ENCODE measurements at places on chromosomes 11 and 22.

GRCh38 chr11:88535266-88535665, 197.7 kb upstream of the CTSC start:
- DNase-seq, result no peak

DNA sequence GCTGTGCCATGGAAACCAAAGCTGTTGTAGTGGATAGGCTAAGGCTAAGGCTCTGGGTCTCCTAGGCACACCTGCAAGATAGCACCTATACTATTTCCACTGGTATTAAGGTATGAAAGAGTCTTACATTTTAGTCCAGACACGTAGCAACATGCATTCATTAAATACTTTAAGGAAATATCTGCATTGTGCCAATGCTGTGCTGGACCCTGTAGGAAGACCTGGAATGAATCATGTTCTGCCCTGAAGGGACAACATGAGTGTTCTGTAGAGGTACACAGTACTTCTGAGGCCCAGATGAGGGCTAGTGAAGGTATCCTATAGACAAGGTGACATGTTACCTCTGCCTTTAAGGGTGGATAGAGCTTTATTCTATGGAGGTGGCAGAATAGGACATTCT, 35.2 kb upstream of the RRM1 start:
- DNase-seq, result no peak

GRCh38 chr11:110373051-110373702, 56.6 kb upstream of the FDX1 start:
- no peak for DNase-seq

DNA sequence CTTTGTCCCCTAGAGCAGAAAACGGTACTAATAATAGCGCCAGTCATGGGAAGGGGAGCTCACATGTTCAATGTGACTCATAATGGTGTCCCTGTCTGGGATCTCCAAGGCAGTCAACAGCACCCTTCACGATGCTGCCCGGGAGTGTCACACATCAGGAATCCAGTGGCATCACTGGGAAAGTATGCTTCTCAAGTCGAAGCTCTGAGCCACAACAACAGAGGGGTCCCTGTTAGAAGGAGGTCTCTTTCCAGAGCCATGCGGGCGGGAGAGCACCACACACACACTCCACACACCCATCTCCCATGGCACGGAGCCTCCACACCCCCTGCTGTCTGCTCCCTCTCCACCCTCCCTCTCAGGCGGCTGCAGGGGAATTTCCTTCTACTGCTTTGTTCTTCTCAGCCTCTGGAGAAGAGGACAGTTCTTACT, 119.7 kb downstream of the ETS1 start:
- no peak for DNase-seq

DNA sequence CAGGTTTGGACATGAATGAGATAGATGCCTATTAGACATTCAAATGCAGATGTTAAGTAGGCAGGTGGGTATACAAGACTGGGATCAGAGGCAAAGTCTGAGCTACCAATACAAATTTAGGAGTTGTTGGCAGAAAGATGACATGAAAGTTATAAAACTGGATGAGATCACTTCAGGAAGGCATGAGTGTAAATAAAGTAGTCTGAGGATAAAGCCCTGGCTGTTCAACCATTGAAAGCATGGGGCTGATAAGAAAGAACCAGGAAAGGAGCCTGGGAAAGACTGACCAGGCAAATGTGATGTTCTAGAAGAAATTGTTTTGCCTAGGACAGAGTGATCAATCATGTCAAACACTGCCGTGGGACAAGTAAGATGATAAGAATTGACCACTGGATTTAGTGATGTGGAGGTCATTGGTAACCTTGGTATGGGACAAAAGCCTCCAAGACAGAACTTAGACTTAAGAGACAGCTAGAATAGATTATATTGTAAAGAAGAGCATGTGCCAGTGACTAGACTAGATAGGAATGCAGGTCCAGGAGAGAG, 98.5 kb downstream of the EHF start:
- DNase-seq, result no peak

GRCh38 chr11:65109231-65110198, 2.2 kb upstream of the TM7SF2 start:
- no peak for DNase-seq

- DNase-seq, result no peak
Observed at GRCh38 chr22:47250995-47251765, 488.7 kb downstream of the TBC1D22A start.

- DNase-seq, result no peak
Observed at GRCh38 chr22:29190918-29191317, 14.8 kb upstream of the EMID1 start.

GRCh38 chr11:74453373-74453975, 13.9 kb downstream of the KCNE3 start:
- DNase-seq, result peak; percentile 43

- DNase-seq, result no peak
Observed at GRCh38 chr11:110242746-110243145, 53.7 kb downstream of the RDX start.

- DNase-seq, result no peak
Observed at GRCh38 chr11:95148938-95149337, 59.3 kb downstream of the ENDOD1 start.

DNA sequence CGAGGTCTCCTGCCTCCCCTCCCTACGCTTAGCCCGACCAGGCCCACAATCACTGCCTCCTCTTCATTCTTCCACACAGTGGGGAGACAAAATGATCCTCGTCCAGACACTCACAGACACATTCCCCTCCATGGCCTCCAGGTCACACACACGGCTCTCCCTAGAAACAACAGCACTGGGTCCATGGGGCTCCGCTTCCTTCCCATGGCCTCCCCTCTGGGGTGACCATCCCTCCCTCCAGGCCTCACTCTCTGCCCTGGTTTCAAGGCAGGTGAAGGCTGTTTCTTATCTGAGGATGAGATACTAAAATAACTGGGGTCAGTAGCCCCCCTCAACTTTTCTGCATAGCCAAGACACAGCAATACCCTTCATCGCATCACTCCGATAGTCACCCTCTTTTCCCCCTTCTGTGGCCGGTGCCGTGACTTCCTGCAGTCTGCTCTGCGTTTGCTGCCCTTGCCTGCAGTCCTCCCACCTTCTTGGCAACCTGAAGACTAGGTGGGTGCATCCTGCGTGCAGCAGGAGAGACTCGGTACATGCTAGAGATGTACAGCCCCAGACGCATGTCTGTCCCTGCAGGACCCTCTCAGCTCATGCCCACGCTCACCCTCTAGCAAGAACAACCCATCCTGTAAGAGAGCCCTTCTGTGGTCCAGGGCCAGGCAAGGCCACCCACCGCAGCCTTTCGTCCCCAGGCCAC, 55.8 kb downstream of the CD6 start:
- no peak for DNase-seq

GRCh38 chr11:134275534-134276395, at the start of gene GLB1L3:
GLB1L3 (plus strand) TSS chr11:134276379; CDS start chr11:134276741, 362 bp downstream.
- peak; percentile 22 for DNase-seq

- DNase-seq, result no peak
Observed at GRCh38 chr22:29202212-29203192, 3.2 kb upstream of the EMID1 start.

DNA sequence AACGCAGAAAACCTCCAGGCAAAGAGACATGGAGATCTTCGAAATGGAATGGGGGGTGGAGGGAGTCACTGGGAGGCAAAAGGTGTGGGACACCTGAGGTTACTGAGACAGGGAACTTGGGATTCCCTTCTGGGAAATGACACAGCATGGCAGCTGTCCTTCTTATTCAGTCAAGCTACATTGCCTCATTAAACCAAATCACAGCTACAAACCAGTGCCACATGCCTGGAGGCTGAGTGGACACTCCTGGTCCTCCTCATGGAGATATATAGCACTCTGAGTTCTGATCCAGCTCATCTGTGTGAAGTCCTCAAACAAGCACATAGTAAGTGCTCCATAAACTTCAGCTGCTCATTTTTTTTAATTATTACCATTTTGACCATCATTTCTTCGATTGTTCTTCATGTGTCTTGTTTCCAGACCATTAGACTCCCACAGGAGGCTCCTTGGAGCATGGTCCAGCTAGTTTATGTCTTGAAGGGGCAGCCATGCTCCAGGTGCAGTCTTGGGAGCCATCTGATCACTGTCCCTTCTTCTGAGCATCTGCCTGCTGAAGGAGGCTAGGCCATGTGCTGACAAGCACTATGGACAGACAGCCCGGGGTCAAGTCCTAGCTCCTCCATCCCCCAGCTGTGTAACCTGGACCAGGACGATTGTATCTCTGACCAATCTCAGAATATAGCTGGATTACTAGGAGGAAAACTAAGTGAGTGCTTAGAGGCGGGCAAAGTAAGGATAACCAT, 9.7 kb upstream of the FXYD2 start:
- DNase-seq, result no peak

DNA sequence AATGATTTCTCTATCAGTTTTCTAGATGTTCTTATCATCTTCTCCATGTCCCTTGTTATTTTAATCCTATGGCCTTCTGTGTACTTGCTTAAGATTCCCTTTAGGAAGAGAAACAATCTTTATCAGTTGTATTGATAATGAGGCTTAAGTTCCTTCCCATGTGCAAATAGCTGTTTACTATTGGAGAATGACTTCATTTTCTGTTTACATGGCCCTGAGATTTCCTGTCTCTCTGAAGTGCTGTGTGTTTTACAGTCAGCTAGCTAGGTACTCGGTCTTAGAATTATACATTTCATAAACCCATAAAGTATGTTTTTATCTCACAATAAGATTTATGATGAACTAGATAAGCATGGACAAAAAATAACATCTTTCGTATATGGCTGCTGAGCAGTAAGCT, 67.5 kb upstream of the CCDC179 start:
- DNase-seq, result no peak

GRCh38 chr22:30277547-30278344, 11.1 kb upstream of the OSM start:
- no peak for DNase-seq

GRCh38 chr11:128728767-128729587, 35.1 kb downstream of the FLI1 start:
- DNase-seq, result no peak

- DNase-seq, result no peak
Observed at GRCh38 chr22:44585559-44586350, 87.7 kb upstream of the RTL6 start.

DNA sequence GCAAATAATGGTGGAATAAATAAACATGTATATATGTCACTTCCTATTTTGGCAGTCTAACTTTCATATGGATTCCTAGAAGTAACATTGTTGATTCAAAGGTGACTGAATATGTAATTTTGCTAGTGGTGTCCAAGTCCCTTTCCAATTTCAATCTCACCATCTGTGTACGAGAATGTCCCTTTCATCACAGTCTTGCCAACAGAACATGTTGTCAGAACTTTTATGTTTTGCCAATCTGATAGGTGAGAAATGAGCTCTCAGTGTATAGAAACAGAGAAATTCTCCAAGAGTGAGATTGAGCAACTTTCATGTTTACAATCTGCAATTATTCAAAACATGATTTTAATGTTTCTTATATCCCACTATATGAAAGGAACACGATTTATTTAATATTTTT, 167.5 kb downstream of the CNTN5 start:
- DNase-seq, result no peak

- no peak for DNase-seq
Observed at GRCh38 chr11:121067962-121068647, 32.9 kb upstream of the TECTA start.

- no peak for DNase-seq
Observed at GRCh38 chr11:130918081-130918480, 1.8 kb upstream of the SNX19 start.

GRCh38 chr11:42465623-42466022, 846.2 kb upstream of the API5 start:
- DNase-seq, result no peak

- DNase-seq, result no peak
Observed at GRCh38 chr22:29275167-29275566, 7.1 kb downstream of the EWSR1 start.

DNA sequence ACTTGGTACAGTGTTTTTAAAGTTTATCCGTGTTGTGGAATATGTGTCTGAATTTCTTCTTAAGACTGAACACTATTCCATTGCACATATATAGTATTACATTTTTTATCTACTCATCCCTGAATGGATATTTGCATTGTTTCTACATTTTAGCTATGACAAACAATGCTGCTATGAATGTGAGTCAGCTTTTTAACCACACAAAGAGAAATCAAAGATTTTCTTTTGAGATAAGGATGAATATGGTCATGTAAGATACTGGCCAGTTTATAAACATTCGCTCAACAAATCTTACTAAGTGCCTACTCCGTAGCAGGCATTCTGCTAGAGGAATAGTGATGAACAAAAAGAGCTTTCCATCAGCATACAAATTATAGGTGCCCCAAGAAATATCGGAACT, 16.5 kb upstream of the OR9G4 start:
- no peak for DNase-seq

- no peak for DNase-seq
Observed at GRCh38 chr11:112525270-112525669, 264.6 kb upstream of the PLET1 start.

- no peak for DNase-seq
Observed at GRCh38 chr11:67050139-67050538, 6.5 kb upstream of the RHOD start.

DNA sequence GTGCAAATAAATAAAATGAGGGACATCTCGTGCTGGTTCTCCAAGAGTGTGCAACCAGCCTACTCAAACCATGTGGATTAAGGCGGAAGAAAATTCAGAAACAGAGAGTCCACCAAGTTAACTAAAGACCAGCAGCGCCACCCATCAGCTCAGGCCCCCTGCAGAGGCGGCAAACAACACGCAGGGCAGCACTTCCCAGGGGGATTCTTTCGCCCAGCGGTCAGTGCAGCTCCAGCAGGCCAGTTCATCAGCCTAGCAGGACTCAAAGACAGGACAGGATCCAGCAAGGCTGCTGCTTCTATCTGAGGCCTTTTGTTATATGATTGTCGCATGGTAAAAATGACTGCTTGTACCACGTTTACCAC, 51.7 kb downstream of the PACSIN2 start:
- no peak for DNase-seq

DNA sequence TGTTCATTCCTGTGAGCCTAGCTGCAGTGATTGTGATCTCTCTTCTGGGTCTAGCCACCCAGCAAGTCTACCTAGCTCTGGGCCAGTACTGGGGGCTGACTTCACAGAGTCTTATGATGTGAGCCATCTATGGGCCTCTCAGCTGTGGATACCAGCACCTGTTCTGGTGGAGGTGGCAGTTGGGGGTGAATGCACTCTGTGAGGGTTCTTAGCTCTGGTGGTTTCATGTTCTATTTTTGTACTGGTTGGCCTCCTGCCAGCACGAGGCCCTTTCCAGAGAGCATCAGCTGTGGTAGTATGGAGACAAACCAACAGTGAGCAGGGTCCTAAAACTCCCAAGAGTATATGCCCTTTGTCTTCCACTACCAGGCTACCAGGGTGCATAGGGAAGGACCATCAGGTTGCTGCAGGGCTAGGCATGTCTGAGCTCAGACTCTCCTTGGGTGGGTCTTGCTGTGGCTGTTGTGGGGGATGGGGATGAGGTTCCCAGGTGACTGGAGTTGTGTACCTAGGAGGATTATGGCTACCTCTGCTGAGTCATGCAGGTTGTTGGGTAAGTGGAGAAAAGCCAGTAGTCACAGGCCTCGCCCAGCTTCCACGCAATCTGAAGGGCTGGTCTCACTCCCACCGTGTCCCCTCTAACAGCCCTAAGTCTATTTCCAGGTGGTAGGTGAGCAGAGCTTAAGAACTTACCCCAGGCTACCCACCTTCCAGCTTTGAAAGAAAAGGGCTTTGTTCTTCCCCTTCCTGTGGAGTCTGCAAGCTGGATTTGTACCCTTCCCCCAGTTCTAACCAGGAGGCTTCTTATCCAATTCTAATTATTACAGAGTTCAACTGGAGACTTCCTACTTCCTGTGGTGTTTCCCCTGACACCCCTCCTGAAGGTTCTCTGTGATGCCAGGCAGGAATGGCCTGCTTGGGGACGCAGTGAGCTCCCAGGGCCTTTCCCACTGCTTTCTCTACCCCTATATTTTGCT, 250.7 kb downstream of the LUZP2 start:
- no peak for DNase-seq
